ENCODE measurements at places on chromosomes 1 and 21. TPM values are rescaled to one million over a fixed set of nuclear protein-coding genes. Genes with fewer than 3 reads are reported as not detected.

Gene OR2L5
- not detected for total RNA-seq

Gene C1orf141
- total RNA-seq, result not detected

Gene SEC16B
- 1.3 TPM for total RNA-seq

Gene SELE
- not detected for total RNA-seq

Gene LCE1F
- not detected for total RNA-seq

Gene WDR47
- 7.9 TPM for total RNA-seq

Gene IL20
- not detected for total RNA-seq
